ENCODE measurements at places on chromosomes 11 and 22. TPM values are rescaled to one million over a fixed set of nuclear protein-coding genes. Genes with fewer than 3 reads are reported as not detected.

ME3 gene
- 1.3 TPM for total RNA-seq

DNA sequence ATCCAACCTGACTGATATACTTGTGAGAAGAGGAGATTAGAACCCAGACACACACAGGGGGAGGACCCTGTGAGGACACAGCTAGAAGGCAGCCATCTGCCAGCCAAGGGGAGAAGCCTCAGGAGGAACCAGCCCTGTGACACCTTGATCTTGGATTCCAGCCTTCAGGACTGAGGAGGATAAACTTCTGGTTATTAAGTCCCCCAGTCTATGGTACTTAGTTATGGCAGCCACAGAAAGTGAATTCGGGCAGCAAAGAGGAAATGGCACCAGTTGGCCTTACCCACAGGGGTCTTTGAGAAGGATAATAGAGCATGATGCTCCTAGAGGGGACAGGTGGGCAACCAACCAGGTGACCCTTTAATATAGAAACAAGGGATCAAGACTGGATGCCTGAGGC is 49.4 kb downstream of the ASCL2 start:
- H3K27ac ChIP-seq: no peak overlapping the region
- H3K27me3 ChIP-seq: peaks cover 18% of the 10 kb centered on the region
- no peak overlapping the region for H3K4me3 ChIP-seq
- DNase-seq: no peak
- H3K36me3 ChIP-seq: no peaks in the 10 kb centered on the region

DNA sequence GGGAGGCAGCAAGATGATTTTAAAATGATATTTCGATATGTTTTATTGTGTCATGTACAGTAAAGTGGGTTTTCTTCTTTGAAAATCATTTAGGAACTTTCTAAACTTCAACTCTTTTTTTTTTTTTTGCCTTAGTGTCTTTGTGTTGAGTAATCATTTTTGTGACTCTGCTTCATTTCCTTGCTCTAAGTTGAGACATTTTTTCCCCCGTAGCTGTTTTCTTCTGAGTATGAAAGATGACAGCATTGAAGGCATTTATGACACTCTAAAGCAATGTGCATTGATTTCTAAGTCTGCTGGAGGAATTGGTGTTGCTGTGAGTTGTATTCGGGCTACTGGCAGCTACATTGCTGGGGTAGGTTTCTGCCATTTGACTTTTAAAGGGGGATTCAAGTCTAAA is 23.5 kb downstream of the RRM1 start:
- H3K36me3 ChIP-seq: peaks cover 71% of the 10 kb centered on the region
- no peak overlapping the region for H3K4me3 ChIP-seq
- no peak for DNase-seq
- no peaks in the 10 kb centered on the region for H3K27me3 ChIP-seq
- no peaks in the 10 kb centered on the region for H3K4me1 ChIP-seq

- no peaks in the 10 kb centered on the region for H3K36me3 ChIP-seq
- DNase-seq: no peak
- no peaks in the 10 kb centered on the region for H3K27me3 ChIP-seq
- H3K27ac ChIP-seq: no peak overlapping the region
- H3K4me3 ChIP-seq: no peak overlapping the region
- no peaks in the 10 kb centered on the region for H3K4me1 ChIP-seq
Measured at GRCh38 chr11:104033134-104033533, 3.3 kb upstream of the DDI1 start.

- DNase-seq: no peak
- H3K27ac ChIP-seq: no peak overlapping the region
- H3K4me3 ChIP-seq: no peak overlapping the region
- H3K36me3 ChIP-seq: peaks cover 26% of the 10 kb centered on the region
- H3K27me3 ChIP-seq: no peaks in the 10 kb centered on the region
Measured at GRCh38 chr11:125091247-125091876, 20.1 kb downstream of the TMEM218 start.

- no peaks in the 10 kb centered on the region for H3K36me3 ChIP-seq
- no peak overlapping the region for H3K4me3 ChIP-seq
- no peaks in the 10 kb centered on the region for H3K4me1 ChIP-seq
- DNase-seq: no peak
Measured at GRCh38 chr11:131511794-131512193, 141.4 kb downstream of the NTM start.

KRTAP5-9 gene
- 0.53 TPM for total RNA-seq

DNA sequence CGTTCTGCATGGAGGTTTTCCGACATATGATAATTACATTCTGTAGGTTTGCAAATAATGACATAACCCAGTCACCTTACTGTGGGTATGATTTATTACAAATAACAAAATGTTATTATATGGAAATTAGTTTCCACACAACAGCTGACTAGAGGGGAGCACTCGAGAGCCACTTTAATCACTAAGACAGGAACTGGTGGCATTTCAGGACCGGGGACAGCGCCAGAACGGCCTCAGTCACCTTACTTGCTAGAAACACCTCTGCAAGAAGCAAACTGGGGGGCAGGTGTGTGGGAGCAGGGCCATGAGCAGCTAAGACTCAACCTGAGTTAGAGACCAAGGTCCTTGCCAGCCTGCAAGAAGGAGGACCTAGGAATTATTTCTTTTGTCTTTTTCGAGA is 199.9 kb downstream of the DSCAML1 start:
- no peak overlapping the region for H3K27ac ChIP-seq
- DNase-seq: no peak
- H3K4me3 ChIP-seq: no peak overlapping the region
- no peaks in the 10 kb centered on the region for H3K36me3 ChIP-seq
- H3K4me1 ChIP-seq: no peaks in the 10 kb centered on the region
- H3K27me3 ChIP-seq: peaks cover 18% of the 10 kb centered on the region

DNA sequence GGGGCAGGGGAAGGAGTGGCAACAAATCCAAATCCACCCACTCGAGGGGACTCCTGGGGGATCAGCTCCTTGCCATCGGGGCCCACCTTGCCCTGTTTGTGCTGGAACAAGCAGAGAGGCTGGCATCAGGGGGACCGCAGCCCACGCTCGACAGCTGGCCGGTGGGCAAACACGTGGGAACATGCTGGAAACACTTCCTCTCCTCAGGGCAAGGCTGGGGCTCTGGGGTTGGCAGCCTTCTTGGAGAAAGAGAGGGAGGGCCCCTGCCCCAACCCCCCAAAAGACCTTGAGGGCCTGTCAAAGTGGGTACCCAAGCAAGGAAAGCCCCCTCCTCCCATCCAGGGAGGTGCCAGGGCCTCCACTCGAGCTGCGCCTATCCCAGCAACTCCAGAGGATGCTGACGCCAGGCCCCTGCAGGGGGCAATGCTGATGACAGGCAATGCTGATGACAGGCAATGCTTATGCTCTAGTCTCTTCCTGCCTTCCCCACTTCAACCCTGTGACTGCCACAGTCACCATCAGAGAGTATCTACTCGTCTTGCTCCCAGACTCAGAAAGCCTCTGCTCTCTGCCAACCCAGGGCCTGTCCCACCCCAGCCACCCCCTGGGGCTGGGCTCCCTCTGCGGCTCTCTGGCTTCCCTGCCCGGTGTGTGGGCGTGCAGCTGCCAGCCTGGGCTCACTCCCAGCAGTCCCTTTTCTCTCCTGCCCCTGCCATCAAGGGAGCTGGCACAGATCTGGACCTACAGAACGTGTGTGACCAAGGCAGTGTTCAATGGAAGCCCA is 6.0 kb downstream of the ESS2 start:
- no peaks in the 10 kb centered on the region for H3K27me3 ChIP-seq
- H3K27ac ChIP-seq: no peak overlapping the region
- no peak overlapping the region for H3K4me3 ChIP-seq
- peaks cover 6% of the 10 kb centered on the region for H3K4me1 ChIP-seq

- no peaks in the 10 kb centered on the region for H3K27me3 ChIP-seq
- DNase-seq: no peak
Measured at GRCh38 chr11:105834461-105834860, 187.6 kb downstream of the MSANTD4 start.

GRCh38 chr11:124736736-124737135 is 3.0 kb upstream of the NRGN start:
- no peak overlapping the region for H3K4me3 ChIP-seq
- H3K27ac ChIP-seq: no peak overlapping the region
- no peak for DNase-seq
- H3K36me3 ChIP-seq: no peaks in the 10 kb centered on the region

Measured in activated B cell treated with CpG ODN at 0.5 μM for 24 hours (primary cell).